ENCODE measurements at places on chromosomes 11 and 22.

GRCh38 chr11:134599299-134599771 lies 187.3 kb upstream of the B3GAT1 start:
- no peak for DNase-seq

DNA sequence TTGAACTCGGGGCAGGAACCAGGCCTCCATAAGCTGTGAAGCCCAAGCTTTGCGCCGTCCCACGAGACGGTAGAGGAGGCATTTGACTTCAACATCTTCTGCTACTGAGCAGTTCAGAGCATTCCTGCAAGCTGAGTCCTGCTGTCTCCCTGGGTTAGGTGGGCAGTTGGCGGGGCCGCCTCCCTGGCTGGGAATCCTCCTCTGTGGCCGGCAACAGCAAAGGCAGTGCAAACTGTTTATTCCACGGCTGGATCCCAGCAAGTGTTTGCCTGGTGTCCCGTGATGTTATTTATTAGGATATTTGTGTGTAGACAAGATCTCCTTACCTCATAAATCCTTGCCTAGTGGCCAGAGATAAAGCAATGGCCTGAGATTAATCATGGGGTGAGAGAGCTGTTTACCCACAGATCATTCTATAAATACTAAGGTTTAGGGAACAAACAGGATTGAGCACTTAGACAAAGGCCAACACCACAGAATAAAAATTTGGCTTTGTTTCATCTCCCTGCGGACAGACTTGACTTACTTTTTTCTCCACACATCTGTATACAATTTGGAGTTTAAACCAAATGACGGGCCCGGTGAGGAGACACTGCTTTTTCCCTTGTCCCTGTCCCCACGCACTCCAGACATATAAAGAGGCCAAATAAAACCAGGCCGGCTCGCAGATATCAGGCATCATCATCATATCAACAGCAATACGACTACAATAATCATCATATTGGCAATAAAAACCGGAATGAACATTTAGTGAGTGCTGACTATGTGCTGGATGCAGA lies 63.4 kb downstream of the NAT10 start:
- DNase-seq, result no peak

- no peak for DNase-seq
These were observed 46.5 kb upstream of the FIBIN start for GRCh38 chr11:26947379-26947844.

- no peak for DNase-seq
These were observed 86.6 kb downstream of the EHF start for GRCh38 chr11:34707462-34707840.

GRCh38 chr22:25774575-25775026 lies 32.6 kb downstream of the MYO18B start:
- no peak for DNase-seq

Data from T-helper 2 cell (primary cell).